ENCODE measurements at places on chromosomes 5 and 9.

DNA sequence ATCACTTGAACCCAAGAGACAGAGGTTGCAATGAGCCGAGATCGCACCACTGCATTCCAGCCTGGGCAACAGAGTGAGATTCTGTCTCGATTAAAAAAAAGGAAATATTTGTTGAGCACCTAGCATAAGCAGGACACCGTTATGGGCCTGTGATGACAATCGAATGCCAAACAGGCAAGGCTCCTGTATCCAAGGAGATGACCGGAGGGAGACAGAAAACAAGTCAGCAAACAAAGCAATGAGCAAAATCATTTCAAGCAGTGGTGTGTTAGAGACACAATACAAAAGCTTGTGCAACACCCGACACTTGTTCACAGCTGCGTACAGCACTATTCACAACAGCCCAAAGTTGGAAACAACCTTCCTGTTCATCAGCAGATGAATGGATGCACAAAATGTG is 87.1 kb upstream of the CPEB4 start:
- DNase-seq: no peak

GRCh38 chr9:17742067-17742466 is 163.2 kb downstream of the SH3GL2 start:
- no peak for DNase-seq

GRCh38 chr5:68730220-68730978 is 363.4 kb upstream of the SLC30A5 start:
- DNase-seq: peak; percentile 88

DNA sequence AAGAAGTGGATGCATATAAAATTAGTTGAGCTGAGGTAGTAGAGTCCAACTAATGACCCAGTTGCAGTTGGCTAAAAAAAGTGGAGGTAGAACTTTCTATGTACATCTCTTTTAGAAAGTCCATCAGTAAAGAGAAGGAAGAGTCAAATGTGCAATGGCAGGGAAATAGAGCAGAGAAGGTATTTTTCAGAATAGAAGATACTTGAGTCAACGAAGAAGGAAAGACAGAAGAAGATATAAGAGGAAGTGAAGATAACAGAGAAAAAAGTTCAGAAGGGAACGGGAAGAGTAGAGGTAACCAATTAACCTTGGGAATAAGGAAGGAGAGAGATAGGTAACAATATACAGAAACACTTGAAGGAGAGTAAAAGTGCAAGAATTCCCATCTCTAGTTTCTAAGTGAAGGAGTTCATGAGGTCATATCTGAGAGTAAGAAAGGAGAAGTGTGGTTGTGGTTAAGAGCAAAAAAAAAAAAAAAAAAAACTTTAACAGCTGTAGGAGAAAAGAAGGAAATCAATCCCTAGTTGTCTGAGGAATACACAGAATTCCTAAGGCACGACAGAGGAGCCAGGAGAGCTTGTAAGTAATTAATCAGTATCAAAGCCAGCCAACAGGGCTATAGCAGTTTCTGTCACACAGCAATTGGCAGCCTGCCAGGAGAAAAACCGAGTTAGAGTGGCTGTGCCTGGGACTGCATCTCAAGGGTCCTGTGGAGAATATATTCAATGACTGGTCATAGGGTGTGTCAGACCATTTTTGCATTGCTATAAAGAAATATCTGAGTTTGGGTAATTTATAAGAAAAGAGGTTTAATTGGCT is 61.0 kb downstream of the ARL15 start:
- DNase-seq: peak; percentile 9

- peak; percentile 69 for DNase-seq
These were observed 543 bp downstream of the ST8SIA4 start for GRCh38 chr5:100902440-100903038.

GRCh38 chr9:136310273-136311030 is 6.6 kb upstream of the CCDC187 start:
- no peak for DNase-seq

- no peak for DNase-seq
These were observed 21.5 kb downstream of the SECISBP2 start for GRCh38 chr9:89339807-89340206.

DNA sequence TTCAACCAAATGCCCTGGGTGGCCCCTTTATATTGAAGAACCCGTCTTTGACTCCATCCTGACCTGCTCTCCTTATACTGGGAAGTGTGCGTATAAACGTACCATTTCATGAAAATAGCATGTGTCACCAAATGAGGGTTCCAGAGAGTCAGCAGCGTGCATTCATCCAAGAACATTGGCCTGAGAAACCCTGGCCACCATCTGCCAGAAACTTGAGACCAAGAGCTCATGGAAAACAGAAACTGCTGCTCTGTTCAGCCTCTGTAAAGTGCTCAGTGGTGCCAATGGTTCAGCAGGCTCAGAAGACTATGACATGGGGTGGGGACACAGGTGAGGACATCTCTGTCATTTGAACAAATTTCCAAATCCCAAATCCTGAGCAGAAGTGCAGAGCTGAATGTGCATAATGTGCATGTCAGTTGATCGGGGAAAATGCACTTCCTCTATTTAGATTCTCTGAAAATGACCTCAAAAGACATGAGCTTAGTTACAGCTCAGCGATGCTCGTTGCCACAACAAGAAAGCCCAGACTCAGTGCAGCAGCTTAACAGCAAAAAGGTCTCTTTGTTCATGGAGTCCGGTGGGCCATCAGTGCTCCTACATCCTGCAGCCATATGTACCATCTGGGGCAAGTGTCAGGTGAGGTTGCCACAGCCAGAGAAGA is 176.1 kb downstream of the ATPSCKMT start:
- no peak for DNase-seq

GRCh38 chr9:111598733-111599091 is 735 bp downstream of the PTGR1 start:
- DNase-seq: peak; percentile 76
